ENCODE measurements at places on chromosomes 6 and 20.

- no peaks in the 10 kb centered on the region for H3K27me3 ChIP-seq
- peaks cover 23% of the 10 kb centered on the region for H3K4me1 ChIP-seq
- peak; percentile 46 for DNase-seq
- H3K27ac ChIP-seq: no peak overlapping the region
Measured at GRCh38 chr20:57451795-57452661, 60.8 kb downstream of the RBM38 start.

DNA sequence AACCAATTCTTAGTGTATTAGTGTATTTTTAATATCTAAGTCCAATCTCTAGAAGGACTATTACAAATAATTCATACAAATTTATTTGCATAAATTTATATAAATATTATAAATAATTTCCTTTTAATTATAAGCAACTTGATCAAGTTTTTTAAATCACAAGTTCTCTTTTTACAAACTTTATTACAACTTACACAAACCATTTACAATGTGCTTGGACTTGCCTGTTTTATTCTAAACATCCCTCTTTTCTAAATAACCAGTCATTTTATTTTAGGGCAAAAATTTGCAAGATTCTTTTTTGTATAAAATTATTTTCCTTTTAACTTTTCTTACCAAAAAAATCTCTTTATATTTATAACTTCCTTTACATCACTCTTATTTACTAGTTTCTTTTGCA lies 83.5 kb upstream of the SYNCRIP start:
- no peak overlapping the region for H3K4me3 ChIP-seq
- H3K4me1 ChIP-seq: no peaks in the 10 kb centered on the region
- no peaks in the 10 kb centered on the region for H3K27me3 ChIP-seq
- no peaks in the 10 kb centered on the region for H3K36me3 ChIP-seq

DNA sequence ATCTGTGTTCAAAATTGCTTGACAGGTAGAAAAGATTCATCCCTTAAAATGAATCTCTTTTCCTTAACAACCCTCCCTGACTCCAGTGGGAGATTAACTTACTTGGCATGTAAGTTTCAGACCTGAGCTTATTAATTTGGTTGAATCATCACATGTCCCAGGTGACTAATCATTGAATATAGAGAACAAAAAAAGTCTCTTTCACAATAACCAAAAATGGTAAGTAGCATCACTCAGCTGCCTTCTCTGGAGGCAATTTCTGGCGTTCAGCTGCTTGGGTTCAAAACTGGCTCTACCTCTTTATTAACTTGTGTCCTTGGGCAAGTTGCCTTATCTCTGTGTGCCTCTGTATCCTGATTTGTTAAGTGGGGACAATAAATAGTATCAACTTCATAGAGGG lies 2.9 kb downstream of the C6orf141 start:
- DNase-seq: no peak
- H3K4me3 ChIP-seq: no peak overlapping the region
- peaks cover 24% of the 10 kb centered on the region for H3K27me3 ChIP-seq
- peaks cover 15% of the 10 kb centered on the region for H3K4me1 ChIP-seq
- no peaks in the 10 kb centered on the region for H3K36me3 ChIP-seq
- H3K27ac ChIP-seq: no peak overlapping the region

DNA sequence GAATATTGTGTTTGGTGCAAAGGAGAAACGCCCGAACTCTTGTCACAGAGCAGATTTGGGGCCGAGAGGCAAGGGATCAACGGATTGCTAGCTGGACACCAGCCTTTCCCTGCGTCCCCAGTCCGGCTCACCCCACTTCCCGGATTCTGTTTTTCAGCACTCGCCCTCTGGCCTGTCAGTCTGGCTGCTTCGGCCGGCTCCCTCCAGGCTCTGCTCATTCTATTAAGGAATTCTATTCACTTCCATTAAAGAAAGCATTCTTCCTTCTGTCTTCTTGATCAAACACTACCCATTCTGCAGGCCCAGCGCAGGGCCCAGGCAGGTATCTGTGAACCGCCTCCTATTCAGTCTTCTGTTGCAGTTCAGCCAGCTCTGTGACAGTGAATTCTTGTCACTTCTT lies 91.7 kb downstream of the RNF182 start:
- H3K27me3 ChIP-seq: peaks cover 19% of the 10 kb centered on the region
- no peak overlapping the region for H3K27ac ChIP-seq
- H3K4me3 ChIP-seq: no peak overlapping the region
- DNase-seq: no peak
- H3K36me3 ChIP-seq: no peaks in the 10 kb centered on the region

- H3K27ac ChIP-seq: peak overlapping the region; percentile 70
- peaks cover 17% of the 10 kb centered on the region for H3K4me1 ChIP-seq
- H3K4me3 ChIP-seq: no peak overlapping the region
- H3K27me3 ChIP-seq: no peaks in the 10 kb centered on the region
- no peak for DNase-seq
Measured at GRCh38 chr6:158283304-158283980, 28.8 kb upstream of the TULP4 start.

DNA sequence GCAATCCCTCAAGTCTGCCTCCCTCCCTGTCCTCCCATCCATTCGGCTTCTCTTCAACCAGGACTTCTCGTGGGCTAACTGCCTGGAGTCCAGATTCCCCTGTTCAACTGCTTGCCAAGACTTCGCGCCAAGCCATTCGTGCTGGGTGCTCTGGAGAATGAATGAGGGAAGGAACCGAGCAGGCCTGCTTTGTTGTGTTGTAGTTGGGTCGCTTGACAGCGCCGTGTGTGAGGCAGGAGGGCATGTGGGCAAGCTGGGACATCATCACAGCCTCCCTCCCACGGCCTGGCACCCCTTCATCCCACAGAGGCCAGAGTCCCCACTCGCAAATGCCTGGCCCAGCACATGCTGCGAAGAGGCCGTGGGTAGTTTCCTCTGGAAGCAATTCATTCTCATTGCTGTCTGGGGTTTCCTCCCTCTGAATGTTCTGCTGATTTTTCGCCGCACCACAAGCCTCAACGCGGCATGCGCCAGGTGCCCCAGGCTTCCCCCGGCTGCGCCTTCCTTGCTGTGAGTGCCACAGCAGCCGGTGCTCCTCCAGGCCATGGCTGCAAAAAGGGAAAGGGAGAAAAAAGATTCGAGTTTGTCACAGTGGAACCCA lies 336.0 kb downstream of the QKI start:
- no peaks in the 10 kb centered on the region for H3K36me3 ChIP-seq
- peaks cover 28% of the 10 kb centered on the region for H3K4me1 ChIP-seq
- no peaks in the 10 kb centered on the region for H3K27me3 ChIP-seq
- no peak for DNase-seq
- no peak overlapping the region for H3K4me3 ChIP-seq

- no peaks in the 10 kb centered on the region for H3K27me3 ChIP-seq
- no peak overlapping the region for H3K4me3 ChIP-seq
- H3K4me1 ChIP-seq: no peaks in the 10 kb centered on the region
- H3K27ac ChIP-seq: no peak overlapping the region
- DNase-seq: no peak
Measured at GRCh38 chr20:22394583-22394982, 189.8 kb downstream of the FOXA2 start.

DNA sequence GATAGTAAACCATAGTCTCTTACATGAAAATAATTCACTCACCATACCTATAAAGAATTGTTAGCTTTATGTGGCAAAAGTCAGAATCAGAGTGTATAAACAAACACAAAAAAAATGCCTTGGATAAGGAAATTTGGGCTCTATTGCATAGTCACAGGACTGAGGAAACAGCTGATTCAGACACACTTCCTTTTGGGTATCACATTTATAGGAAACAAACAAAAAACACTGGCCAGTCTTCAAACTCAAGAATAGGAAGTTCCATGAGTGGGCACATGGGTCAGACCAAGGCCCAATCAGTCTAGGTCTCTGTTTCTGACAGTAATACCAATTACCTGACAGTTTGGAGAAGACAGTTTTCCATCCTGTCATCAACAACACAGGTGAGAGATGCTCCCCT lies 8.0 kb downstream of the SLC18B1 start:
- no peaks in the 10 kb centered on the region for H3K27me3 ChIP-seq
- H3K4me3 ChIP-seq: no peak overlapping the region
- no peak for DNase-seq
- H3K36me3 ChIP-seq: peaks cover 21% of the 10 kb centered on the region
- no peak overlapping the region for H3K27ac ChIP-seq

DNA sequence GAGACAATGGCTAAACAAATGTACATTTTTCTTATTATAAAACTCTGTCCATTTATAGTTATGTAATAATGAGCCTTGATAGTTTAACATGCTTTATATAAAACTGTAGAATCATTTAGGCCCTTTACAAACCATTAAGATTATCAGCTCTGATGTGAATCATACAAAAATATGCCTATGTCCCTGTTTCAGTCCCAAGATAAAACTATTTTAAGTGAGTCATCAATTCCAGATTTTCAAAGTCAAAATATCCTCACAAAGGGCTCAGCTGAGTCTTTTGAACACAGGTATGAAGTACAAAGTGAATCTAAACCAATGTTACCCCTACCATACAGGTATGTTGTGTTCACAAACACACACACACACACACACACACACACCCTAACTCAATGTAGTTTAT lies 88.0 kb downstream of the PTPRK start:
- H3K27me3 ChIP-seq: no peaks in the 10 kb centered on the region
- no peaks in the 10 kb centered on the region for H3K4me1 ChIP-seq
- H3K36me3 ChIP-seq: no peaks in the 10 kb centered on the region
- H3K27ac ChIP-seq: no peak overlapping the region
- no peak overlapping the region for H3K4me3 ChIP-seq

DNA sequence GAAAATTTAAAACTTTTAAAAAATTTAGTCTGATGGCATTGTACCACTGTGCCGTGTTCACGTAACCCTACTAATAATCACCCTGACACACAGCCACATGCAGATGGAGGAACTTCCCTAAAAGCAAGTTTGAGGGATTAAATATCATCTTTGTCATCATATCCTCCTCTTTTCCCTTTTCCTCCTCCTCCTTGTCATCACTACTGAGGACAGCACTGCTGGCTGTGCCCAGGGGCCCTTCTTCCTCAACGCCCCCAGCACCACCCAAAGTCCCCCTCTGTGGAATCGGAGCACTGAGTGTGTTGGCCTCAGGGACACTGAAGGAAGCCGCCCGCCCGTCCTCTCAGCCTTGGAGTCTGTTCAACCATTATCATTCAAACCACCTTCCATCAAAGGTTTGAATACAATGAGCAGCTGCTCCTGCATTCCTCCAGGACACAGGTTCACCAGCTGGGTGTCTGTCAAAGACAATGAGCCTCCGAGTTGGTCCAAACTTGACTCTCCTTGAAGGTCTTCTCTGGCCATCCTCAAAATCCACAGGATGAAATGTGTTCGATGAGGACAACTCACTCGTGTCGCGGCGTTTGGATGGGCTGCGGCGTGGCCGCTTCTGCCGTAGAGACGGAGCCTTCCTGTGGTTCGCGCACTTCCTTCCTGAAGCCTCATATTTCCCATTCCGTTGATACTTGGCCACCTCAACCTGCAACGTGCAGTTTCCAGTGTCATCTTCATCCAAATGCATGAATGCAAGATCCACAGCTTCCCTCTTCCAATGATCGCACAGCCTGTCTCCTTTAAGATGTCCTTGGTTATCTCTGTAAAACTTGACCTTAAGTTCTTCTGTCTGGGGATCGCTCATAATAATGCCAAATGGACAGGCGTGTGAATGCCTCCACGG lies 23.3 kb downstream of the NQO2 start:
- H3K4me3 ChIP-seq: peak overlapping the region; percentile 60
- peaks cover 24% of the 10 kb centered on the region for H3K4me1 ChIP-seq
- DNase-seq: no peak
- H3K27me3 ChIP-seq: no peaks in the 10 kb centered on the region
- peak overlapping the region; percentile 80 for H3K27ac ChIP-seq

- H3K36me3 ChIP-seq: no peaks in the 10 kb centered on the region
- peak; percentile 0 for DNase-seq
- H3K4me1 ChIP-seq: no peaks in the 10 kb centered on the region
- H3K4me3 ChIP-seq: no peak overlapping the region
Measured at GRCh38 chr20:9912858-9913434, 74.1 kb upstream of the PAK5 start.

Data from T-cell (primary cell).